NCI-H510A (cell line): ENCODE measurements at places on chromosomes 2 and 18.

GRCh38 chr2:234771980-234772732, 179.7 kb upstream of the SH3BP4 start:
- DNase-seq = no peak

- DNase-seq = peak; percentile 87
Measured at GRCh38 chr2:218387369-218388194, 5.5 kb downstream of the SLC11A1 start.

- no peak for DNase-seq
Measured at GRCh38 chr2:147389218-147389617, 455.6 kb upstream of the ACVR2A start.

DNA sequence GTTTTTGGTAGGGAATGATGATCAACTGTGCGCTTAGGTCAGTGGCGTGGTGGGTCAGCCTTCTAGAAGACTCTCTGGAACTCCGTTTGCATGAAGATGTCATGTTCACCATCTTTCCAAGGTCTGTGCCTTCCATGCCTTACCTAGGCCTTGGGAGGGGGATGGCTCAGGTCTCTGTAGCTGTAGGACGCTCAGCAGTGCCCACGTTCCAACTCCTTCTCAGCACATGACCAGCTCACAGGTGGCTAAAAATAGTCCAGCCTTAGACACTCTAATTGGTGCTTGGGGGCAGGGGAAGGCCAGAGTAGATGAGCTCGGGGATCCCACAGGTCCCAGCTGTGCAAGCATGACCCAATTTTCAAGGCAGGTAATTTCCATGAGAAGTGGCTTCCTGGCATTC, 42.3 kb upstream of the TEX51 start:
- DNase-seq = no peak

DNA sequence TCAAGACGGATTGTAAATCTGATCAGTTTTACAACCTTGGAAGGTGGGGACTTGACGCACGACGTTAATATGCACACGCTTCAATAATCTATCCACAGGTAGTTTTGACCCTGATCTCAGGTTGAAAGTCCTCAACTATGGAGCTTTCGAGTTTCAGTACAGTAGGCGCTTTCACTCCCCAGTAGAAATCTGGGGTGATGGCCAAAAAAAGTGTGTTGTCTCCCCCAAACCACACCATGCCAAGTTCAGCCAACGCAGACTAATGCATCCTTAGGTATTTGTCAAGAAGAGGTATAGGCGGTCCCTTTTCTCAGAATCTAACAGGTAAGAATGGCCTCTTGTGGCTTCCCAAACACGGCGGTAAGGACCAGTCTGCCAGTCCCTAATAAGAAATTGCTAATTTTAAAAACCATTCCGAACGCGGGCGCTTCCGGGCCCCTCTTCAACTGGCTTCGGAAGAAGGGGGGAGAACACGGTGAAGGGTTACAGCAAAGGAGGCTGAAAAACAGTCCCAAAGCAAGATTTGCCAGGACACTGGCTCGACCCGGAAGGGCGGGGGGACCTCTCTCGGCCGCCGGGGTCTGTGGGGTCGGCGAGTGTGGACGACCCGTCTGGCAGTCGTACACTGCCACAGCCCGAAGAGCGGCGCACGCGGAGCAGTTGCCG, 659 bp downstream of the FAM210A start:
- no peak for DNase-seq

DNA sequence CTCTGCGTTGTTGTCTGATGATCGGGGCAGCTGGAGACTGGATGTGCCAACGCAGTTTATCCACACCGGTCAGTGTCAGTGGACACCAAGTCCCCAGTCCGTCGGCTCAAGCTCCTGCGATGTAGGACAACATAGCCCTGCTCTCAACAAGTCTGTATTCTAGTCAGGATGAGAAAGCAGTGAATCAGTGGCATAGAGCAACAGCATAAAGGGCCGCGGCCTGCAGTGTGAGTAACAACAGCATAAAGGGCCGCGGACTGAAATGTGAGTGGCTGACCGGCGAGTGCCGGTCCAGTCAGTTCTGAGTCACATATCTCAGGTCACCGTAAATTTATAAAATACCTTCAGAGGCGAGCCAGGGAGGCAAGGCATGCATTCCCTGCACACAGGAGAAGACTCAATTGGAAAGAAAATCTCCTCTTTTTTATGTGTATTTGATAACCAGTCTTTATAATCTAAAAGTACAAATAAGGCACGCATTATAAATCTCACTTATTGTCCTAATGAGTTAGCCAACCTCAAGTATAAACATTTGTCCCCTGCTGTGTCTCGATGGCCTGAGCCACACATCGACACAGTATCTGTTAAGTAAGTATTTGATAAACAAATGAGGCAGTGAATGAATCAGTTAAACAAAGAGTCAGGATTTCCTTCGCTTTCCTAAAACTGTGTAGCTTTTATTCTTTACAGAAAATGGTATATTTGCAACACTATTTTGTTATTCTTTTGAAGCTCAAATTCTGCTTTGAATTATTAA, 33.8 kb upstream of the NFATC1 start:
- no peak for DNase-seq

- peak; percentile 74 for DNase-seq
Measured at GRCh38 chr2:170409164-170409535, 231.2 kb downstream of the MYO3B start.

DNA sequence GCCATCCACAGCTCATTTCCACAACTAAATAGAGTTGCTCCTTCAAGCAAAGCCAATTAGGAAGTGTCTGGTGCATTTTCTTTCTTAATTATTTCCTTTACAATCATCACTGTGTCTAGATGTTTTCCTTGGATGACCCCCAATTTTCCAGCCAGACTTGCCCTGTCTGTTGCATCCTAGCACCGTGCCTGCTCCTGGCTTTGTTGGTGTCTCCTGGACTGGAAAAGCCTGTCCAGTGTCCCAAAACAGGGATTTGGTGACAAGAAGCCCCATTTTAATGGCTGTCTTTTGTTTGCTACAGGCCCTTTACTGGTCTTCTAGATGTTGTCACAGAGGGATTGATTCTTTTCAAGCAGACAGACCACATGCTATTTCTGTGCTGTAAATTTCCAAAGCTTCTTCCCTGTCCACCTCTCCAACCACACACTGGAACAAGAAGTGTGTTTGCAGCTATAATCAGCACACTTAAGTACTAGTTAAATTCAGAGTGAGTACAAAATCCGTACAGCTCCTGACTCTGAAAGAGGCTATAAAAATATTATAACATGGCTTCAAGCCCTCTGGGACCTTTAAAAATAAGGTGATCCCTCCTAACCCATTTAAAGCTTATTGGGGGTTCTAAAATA, 38.4 kb downstream of the RNF144A start:
- no peak for DNase-seq

GRCh38 chr2:138336146-138336545, 165.4 kb upstream of the SPOPL start:
- no peak for DNase-seq

- DNase-seq = no peak
Measured at GRCh38 chr2:176159663-176160250, 2.6 kb downstream of the HOXD3 start.

DNA sequence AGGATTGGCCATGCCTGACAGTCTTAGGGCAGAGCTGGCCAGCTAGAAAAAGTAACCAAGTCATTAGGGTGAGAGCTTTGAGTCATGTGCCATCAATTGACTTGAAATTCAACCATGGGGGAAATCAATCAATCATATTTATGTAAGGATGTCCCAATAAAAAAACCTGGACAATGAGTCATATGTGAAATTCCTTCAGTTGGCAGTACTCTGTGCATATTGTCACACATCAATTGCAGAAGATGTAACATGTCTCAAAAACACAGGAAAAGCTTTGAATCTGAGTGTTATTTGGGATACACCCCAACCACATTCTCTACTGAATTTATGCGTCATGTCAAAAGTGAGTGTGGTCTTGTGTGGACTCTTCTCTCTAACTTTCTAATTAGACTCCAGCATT, 1004.1 kb upstream of the NRXN1 start:
- no peak for DNase-seq

DNA sequence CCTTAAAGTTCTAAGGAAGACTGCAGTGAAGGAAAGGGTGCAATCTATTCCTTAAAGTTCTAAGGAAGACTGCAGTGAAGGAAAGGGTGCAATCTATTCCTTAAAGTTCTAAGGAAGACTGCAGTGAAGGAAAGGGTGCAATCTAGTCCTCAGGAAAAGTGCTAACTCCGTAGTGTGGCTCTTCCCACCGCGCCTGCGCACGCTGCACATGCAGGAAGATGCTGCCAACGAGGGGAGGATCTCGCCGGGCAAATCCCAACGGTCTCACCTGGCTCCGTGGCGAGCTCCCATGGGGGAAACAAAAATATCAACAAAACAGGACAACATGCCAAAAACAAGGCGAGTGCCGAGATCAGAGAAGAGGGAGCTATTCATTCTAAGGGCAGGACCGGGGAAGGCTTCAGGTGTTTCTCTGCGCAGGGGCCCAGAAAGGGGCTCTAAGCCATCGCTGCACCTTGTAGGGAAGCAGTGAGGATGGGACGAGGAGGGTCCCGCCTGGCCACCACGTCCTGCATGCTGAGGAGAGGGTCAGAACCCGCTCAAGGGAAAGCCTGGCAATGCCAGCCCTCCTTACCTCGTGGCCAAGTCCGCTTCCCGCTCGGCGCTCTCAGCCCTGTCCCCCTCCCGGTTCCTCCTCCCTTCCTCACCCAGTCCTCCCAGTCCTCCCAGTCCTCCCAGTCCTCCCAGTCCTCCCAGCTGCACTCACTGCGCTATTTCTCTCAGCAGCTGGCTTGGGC, 24.5 kb downstream of the TIMM21 start:
- DNase-seq = no peak

- no peak for DNase-seq
Measured at GRCh38 chr2:230225486-230225885, at the start of gene SP140. Gene SP140 (plus strand): TSS chr2:230225736. CDS start chr2:230225845, 109 bp downstream.

DNA sequence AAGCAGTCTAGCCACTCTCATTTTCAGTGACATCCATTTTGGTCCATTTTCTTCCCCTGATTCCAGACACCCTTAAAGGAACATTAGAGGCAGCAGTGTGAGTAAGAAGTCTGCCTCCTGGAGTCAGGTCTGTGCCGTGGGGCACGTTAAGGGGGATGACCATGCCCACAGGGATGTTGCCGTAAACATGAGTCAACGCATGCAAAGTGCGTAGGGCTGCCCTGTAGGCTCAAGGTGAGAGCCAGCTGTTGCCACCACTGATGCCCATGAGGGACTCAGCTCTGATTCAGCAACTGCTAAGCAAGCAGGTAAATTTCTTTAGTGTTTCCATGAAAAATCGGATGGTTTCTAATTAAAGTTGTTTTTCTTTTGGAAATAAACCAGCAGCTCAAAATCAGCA, 61.4 kb upstream of the TFCP2L1 start:
- no peak for DNase-seq

DNA sequence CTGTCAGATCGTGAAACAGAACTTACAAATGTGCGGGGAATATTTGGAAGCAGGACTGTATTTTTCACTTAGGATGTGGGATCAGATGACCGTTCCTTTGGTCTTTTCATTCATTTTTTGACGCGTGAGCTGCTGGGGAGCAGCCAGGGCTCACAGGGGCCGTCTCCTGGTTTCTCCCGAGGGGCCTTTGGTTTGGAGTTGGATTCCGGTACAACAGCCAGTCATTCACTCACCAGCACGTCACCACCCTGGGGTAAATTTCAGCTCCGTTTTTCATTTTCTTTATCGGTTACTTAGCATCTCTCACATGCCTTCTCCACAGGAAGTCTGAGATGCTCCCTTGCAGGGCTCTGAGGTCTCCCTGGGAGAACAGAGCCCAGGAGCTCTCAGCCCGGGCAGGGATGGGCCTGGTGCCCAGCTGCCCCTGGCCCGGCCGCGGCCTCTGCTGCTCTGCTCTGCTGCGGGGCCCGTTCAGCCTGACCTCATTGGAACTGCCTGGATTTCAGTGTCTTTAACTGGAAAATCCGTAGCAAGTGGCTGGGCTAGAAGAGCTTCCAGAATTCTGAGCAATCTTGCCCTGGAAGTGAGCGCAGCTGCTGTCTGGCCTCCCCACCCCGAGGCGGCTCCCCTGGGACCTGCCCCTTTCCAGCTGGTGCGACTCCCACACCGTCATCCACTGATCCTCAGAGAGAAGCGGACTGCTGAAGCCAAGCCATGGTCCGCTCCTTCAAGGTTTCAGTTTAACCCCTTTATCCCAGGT, 335.6 kb downstream of the EIPR1 start:
- DNase-seq = no peak

GRCh38 chr2:233081232-233081730, 21.1 kb downstream of the INPP5D start:
- DNase-seq = no peak

- DNase-seq = no peak
Measured at GRCh38 chr2:191026377-191026776, 12.4 kb upstream of the STAT1 start.

GRCh38 chr2:85987266-85988174, 98.7 kb upstream of the ST3GAL5 start:
- DNase-seq = no peak

DNA sequence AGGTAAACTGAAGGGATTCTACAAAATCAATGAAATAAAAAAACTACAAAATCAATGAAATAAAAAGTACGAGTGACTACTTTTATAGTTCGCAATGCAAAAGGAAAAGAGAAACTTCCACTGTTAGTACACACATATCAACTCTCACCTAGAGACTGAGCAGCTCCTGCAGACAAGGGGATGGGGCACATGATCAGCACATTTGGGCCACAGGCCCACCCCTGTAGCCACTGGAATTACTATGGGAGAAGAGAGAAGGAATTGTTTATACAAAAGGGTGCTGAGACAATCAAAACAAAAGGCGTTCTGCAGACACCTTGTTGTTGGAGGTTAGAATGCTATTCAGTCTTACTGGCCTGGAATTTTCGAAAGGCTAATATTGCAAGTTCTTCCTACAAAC, 34.7 kb upstream of the CD226 start:
- no peak for DNase-seq

DNA sequence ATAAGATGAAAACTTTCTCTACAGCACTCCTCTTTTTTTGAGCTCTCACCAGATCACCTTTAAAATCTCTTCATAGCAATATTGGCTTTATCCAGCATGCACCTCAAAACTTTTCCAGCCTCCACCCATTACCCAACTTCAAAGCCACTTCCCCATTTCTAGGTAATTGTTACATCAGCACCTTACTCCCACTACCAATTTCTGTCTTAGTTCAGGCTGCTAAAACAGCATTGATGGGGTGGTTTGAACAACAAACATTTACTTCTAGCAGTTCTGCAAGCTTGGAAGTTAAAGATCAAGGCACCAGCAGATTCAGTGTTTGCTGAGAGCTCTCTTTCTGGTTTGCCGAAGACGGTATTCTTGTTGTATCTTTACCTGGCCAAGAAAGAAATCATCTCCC, 114.0 kb upstream of the SLC39A10 start:
- no peak for DNase-seq

GRCh38 chr2:111667542-111668273, 216.3 kb downstream of the ANAPC1 start:
- no peak for DNase-seq

- DNase-seq = no peak
Measured at GRCh38 chr2:138060301-138060635, 96.0 kb downstream of the HNMT start.

- DNase-seq = no peak
Measured at GRCh38 chr2:105797298-105797819, 52.6 kb downstream of the NCK2 start.
